ENCODE measurements at places on chromosomes 4 and X.
A peak's percentile ranks its signal among the peaks of the same experiment; 100 is the strongest.

DNA sequence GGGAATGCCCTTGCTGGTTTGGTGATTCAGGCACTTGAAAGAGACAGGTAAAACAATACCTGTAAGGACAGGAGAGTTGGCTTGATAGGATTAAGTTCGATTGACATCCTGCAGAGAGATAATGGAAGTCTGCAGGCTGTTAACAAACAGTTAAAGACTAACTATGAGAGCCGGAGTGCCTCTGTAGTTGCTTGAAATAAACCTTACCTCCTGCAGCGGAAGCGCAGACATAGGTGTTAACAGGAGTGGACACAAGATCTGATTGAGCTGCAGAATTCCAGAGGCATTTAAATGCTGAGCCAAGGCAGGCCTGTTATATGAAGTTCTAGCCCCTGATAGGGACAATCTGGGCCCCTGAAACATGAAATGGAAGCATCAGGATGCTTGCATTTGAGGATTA lies 416.7 kb upstream of the MAOA start:
- no peak for ATAC-seq

DNA sequence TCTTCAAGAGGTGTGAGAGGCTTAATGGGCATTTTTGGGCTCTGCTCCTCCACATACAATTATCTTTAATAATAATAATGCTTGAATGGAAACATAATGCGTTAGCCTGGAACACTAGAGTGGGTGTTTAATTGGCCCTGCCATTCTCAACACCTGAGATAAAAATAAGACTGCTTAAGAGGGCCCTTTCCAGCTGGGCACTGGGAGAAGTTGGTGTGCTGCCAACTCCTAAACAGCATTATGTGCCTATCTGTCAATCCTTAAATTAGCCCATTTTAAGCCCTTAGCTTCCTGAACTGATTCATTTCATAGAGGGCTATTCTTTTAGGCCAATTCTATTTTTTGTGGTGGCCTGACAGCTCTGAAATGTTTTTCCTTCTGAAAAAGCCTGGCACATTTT lies 211.1 kb upstream of the ZIC3 start:
- ATAC-seq: no peak

DNA sequence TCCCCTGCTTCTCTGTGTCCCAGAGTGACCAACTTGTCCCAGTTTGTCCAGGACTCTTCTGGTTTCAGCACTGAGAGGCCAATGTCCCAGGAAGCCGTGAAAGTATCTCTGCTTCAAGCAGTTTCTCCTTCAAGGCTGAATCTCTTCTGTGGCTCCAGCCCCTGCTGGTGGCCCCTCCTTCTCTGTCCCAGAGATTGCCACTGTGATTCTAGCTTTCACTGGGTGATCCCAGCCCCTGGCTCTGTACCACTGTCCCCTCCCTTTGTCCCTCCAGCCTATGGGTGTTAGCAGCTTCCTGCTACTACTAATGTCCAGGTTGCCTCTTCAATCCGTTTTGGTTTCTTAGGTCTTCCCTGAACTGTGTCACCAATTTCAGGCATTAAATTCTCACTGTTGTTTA lies 70.5 kb downstream of the SOX3 start:
- no peak for ATAC-seq

- ATAC-seq: no peak
These were observed 9.8 kb downstream of the CAPN6 start for GRCh38 chrX:111260451-111260850.

GRCh38 chr4:83214079-83214478 lies 70.5 kb downstream of the COQ2 start:
- ATAC-seq: no peak

DNA sequence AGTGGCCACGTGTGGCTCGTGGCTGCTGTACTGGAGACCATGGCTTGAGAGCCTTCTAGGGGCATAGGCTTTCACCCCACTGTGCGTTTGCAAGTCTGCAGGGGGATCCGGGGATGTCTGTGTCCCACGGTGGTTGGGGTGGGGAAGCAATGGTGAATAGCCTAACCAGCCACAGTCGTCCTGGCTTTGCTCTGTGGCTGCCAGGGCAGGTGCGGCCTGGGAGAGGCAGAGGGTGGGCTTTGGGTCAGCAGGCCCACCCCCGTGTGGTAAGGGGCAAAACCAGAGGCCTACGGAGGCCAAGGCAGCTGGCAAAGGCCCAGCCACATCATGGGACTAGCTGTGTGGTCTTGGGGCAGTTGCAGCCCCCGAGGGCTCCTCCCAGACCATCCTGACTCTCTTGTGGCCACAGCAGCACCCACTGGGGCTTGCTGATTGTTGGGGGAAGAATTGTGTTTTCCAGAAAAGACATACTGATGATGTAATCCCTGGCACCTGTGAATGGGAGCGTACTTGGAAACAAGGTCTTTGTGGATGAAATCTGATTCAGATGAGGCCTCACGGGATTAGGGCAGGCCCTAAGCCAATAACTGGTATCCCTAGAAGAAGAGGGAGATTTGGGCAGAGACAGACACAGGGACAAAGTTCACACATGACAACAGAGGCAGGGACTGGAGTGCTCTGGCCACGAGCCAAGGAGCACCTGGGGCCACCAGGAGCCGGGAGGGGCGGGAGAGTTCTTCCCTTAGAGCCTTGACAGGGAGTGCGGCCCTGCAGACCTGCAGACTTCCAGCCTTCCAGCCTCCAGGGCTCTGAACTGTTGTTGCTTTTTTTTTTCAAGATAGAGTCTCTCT lies 2.9 kb downstream of the CPZ start:
- no peak for ATAC-seq

DNA sequence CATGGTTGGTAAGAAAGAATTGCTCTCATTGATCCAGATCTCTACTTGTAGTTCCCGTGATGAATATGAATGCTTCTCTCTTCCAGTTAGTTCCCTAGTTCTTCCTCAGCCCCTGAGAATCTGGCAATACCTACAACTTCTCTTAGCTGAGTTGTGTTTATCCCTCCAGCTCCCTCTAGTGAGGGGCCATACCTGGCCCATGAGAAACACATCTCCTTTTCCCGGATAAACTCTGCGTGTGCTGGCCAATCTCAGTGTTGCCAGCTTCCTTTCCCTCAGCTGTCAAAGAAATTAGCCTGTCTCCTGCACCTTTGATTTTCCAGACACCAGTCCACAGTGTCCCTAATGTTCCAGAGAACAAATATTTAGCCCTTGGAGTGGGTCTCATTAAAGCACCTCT lies 5.7 kb downstream of the CBLL2 start:
- ATAC-seq: no peak

- ATAC-seq: no peak
These were observed 22.8 kb upstream of the TLR2 start for GRCh38 chr4:153661215-153661822.

DNA sequence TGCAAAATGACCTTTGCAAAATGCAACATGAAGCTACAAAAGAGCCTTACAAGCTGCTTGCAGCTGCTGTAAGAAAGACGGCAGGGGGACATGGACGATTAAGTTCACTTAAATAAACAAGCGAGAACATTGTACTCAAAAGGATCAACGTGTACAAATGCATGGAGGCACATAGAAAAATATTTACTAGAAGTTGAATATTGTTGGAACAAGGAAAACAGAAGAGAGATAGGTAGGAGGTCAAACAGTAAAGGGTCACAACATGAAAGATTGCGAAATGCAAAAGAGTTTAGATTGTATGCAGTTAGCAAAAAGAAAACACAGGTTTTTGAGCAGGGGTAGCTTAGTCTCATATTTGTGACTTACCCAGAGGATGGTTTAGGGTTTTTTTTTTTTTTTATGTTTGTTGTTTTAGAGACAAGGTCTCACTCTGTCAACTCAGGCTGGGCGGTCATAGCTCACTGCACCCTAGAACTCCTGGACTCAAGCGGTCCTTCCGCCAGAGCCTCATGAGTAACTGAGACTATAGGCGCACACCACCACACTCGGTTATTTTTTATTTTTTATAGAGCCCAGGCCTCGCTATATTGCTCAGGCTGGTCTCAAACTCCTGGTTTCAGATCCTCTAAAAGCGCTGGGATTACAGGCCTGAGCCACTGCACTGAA lies 1.4 kb upstream of the PHF8 start:
- ATAC-seq: no peak

DNA sequence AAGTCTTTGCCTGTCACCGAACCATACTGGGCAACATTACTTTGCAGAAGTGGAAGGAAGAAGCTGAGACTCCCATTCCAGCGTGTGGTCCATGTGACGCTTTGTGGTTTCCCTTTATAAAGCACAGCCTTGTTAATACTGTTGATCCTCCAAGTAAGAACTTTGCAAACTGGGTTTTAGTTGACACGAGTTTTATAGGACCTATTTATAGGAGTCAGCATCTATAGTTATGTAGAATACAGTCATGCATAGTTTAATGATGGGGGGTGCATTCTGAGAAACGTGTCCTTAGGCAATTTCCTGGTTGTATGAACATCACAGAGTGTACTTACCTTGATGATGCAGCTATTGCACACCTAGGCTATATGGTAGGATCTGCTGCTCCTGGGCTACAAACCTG lies 1879.4 kb upstream of the TENM3 start:
- no peak for ATAC-seq

GRCh38 chrX:74523870-74524735 lies 90.3 kb downstream of the RLIM start:
- no peak for ATAC-seq

GRCh38 chr4:26030780-26031179 lies 116.8 kb downstream of the SMIM20 start:
- peak; percentile 57 for ATAC-seq

DNA sequence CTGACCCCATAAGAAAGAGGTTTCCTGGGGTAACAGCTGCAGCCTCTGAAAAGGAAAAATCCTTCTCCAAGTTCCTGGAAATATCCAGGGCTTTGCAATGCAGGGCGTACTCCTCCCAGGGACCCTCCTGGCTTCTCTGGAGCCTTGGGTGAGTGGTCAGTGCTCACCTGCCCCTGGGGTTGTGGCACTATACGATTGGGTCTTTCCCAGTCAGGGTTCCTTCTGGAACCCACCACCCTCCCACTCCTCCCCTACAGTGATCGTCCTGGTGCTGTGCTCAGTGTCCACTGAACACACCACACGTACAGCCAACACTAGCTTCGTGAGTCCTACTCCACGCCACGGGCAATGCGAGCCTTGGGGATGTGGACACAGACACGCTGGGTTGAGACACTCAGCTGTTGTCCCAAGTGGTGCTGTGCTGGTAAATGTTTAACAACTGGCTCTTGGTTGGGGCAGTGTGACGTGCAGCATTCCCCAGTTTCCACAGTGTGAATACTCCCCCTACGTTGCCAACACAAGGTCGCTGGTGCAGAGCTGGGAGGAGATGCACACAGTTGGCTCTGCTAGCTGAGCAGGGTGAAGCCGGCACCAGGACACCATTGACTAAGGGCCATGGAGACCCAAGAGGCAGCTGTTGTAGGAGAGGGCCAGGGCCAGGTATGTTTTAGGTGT lies 65.4 kb downstream of the HTRA3 start:
- no peak for ATAC-seq

DNA sequence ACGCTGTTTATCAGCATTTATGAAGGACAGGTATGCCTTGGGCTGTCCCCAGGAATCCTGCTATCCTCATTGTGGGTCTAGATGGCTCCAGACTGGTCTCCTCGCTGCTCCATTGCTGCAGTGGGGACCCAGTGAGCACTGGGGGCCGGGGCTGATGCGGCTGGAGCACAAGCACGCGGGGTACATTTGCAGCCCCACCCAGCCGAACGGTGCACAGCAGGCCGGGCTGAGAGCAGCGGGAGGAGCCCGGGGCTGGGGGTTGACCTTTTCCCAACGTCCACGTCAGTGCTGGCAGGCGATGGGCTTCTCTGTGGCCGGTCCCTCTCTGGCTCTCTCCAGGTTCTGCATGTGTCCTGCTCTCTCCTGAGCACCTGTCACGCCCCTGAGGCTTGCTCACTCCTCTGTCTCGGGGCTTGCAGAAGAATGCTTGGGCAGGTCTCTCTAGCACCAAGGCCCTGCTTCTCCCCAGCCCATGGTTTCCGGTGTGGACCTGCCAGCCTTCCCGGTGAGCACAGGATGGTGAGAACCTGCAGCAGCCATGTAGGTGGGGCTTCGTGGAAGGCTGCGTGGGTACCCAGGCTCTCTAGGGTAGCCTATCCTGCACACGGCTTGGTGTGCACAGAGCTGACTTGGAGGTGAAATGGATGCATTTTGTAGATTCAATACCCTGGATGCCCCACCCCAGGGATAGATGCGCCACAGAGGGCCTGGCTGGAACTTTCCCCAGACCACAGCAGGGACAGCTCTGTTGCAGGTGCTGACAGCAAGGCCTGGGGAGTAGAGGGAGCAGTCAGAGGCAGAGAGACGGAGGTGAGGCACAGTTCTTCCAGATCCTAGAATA lies 89.1 kb upstream of the ADRA2C start:
- ATAC-seq: no peak

- ATAC-seq: no peak
These were observed 49.7 kb upstream of the SLC16A2 start for GRCh38 chrX:74371425-74372222.

- ATAC-seq: peak; percentile 94
These were observed 92.5 kb downstream of the FAM13A start for GRCh38 chr4:88964450-88964849.

DNA sequence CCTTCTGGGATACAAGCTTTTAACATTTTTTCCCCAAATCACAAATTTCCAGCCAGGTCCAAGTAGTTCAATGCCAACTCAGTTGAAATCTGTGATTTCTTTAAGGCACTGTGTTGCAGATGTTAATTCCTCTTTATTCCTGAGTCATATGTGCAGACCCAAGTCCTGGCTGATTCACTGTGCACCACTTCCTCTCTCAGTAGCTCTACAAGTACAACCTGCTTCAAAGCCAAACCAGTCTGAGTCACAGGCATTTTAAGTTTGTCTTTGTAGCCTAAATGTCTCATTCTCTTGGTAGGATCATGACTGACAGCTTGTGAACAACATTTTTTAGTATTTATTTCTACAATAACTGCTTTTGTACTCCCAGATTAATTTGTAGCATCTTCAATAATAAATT lies 165.6 kb upstream of the S100G start:
- ATAC-seq: peak; percentile 99

DNA sequence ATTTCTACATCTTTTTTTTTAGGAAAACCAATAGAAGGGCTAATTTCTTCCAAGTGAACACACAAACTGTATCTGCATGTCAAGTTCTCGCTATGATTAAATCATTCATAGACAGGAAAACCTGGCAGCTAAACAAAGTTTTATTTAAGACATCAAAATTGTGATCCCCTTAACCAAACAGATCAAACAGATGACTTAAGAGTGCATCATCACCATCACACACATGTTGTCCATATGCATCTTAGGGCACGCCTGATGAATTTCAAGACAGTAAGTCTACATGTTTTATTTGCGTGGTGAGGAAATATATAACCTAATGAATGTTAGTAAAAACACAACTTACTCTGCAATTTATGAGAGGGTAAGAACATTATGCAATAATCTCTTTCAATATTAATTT lies 317.0 kb upstream of the ANXA10 start:
- no peak for ATAC-seq
